ENCODE measurements at places on chromosomes 12 and 14.

DNA sequence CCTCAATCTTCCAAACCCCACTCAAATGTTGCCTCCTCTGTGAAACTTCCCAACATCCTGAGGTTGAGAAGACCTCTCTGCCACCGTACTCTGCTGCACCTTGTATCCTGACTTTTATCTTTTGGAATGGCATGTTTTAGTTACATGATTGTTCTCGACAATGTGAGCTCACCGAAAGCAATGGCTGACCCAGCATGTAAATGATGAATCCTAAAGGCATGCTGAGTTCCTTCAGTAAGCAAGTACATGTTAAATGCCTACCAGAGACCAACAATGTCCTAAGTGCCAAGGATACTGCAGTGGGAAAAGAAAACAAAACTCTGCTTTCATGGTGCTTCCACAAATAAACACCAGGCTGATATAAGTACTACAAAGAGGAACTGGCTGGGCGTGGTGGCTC is 13.7 kb downstream of the PPP1R13B start:
- DNase-seq, result no peak

DNA sequence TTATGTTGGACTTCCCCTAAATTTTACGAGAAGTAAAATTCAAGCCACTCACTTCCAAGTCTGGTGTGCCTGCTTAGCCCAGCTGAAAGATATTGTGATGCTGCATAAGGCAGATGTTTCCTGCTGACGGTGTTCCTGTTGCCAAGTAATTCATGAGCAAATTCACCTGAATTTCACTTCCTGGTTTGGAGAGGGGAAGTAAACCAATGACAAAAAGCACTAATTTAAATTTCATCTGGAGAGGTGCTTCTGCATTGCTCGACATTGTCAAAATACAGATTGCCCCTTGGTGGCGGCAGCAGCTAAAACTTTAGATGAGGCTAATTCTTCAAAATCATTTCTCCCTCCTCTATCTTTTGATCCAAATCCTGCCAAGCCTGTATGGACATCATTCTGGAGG is 281.1 kb downstream of the AACS start:
- no peak for DNase-seq

DNA sequence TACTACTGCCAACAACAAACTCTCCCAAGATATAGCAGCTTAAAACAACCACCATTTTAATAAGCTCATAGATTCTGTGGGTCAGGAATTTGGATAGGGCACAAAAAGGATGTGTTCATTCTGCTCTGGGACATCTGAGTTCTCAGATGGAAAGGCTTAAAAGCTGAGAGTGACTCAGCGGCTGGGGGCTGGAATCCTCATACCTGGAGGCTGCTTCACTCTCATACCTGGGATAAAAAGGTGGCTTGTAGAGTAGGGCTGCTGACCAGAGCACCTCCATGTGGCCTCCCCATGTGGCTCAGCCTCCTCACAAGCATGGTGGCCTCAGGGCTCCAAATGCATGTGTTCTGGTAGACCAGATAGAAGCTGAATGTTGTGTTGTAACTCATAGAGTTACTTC is 20.2 kb upstream of the PELI2 start:
- peak; percentile 45 for DNase-seq

DNA sequence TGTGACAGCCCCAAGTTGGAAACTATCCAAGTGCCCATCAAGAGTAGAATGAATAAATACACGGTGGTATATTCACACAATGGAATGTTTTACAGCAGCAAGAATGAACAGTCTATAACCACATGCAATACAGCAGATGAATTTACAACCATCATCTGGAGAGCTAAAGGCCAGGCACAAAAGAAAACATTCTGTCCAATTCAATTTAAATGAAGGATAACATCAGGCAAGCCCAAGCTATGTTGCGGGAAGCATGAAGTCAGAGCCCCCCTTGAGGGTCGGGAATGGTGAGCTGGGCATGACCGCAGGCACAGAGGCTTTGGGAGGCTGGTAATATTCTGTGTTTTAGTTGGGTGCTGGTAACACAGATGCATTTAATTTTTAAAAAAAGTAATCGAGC is 76.0 kb downstream of the SYNE3 start:
- DNase-seq, result no peak

DNA sequence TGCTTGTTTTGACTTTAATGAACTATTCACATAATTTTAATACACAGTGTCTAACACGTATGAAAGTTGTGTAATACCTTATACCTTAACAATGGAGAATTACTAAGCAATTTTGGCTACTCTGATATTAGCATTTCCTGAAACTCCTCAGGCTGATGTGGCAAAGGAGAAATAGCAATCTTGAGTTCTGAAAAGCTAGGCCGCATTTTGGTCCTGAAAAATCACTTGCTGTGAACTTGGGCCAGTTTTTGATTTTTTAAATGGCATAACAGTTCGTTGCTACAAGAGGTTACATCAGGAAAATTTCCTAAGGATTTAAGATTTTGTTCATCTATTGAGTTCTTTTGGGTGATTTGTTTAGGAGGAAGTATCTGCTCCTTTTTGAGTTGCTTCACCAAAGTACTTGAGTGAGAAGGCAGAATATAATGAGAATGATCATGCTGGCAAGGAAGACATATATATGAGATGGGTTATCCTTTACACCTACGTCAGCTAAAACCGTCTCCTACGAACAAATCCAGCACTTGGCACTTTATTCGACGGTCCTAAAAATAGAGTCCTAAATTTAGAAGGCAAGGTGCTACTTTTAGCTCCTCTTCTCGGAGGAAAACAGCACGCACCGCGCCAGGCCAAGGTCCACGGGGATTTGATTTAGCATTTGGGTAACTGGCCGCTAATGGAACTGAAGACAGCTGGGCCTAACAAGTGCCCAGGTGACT is 32.2 kb downstream of the MIA2 start:
- no peak for DNase-seq
